H9 (cell line): ENCODE measurements at places on chromosomes 16 and 17. TPM values are rescaled to one million over a fixed set of nuclear protein-coding genes. Genes with fewer than 3 reads are reported as not detected.

DNA sequence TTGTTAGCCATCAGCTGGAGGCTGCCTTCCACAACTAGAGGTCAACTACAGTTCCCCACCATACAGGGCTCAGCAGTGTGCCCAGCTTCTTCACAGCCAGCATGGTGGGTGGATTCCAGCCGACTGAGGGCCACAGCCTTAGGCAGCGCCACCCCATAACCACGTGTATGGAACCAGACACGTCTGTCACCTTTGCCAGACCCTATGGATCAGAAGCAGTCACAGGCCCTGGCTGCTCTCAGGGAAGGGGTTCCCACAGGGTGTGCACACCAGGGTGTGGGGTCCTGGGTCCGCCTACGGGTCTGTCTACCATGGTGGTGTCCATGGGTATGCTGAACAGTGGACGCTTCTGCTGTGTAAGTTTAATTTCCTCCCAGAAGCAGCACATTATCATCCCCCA lies 265.0 kb upstream of the FOXF1 start:
- no peak for DNase-seq

DNA sequence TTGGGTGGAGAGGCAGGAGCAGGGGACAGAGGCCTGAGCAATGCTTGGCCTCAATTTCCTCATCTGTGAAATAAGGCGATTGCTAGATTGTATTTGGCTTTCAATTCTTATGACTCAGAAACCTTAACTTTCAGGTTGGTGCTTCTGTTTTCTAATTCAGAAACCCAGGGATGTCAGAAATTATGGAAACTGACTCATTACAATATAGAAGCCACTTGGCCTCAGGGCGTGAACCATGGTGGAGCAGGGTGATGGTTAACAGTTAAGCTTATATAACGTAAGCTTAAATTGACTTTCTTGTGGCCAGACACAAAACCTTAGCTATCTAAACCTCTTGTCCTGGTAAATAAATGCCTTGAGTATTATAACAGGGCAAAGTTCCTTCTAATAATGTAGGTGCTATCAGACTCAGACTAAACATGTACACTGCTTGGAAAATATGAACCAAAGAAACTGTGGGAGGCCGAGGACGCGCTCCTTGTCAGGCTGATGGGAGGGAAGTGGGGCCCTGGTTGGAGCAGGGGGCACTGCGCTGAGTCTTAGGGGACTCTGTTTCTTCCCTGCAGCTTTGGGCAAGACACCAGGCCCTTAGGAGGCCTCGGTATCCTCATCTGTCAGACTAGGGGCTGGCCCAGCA lies 17.1 kb upstream of the SREBF1 start:
- no peak for DNase-seq

GRCh38 chr16:27310576-27311447 lies 3.0 kb upstream of the IL4R start:
- no peak for DNase-seq

RNF112 gene
- total RNA-seq = 0.81 and 1.1 TPM in 2 replicates

DNA sequence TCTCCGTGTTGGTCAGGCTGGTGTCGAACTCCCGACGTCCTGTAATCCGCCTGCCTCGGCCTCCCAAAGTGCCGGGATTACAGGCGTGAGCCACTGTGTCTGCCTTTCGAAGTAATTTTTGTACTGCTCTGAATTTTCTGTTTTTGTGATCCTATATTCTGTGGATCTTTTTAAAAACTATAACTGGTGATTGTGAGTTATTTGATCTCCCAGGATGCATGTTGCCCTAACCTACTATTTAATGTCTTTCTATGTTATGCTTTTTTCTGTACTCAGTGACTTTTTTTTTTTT lies 2.5 kb downstream of the RSPRY1 start:
- no peak for DNase-seq

MEOX1 gene
- total RNA-seq = not detected in 2 replicates
